CD4-positive, alpha-beta T cell treated with Interleukin-15 for 1 hour (primary cell): ENCODE measurements at places on chromosomes 2 and 18.
A peak's percentile ranks its signal among the peaks of the same experiment; 100 is the strongest.

DNA sequence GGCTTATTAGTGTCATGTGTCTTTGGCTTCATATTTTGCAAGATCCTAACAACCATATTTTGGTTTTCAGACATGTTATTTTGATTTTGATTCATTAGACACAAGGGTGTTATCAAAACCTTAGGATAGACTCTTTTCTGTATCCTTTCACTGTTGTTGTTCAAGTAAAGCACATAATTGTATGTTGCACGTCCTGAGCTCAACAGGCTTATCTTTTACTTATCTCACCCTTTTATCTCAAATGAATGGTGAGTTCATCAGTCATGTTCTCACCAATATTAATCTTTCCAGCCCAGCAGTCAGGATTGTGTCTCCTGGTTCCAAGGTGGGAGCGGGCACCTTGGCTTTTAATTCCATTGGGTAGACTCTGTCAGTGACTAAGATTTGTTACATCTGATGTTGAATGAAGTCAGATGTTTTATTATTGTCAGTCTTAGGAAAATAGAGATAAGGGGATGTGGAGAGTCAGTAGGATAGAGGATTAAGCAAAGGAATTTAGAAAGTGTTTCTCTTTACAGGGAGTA is 11.9 kb downstream of the GPN1 start:
- no peak for DNase-seq

DNA sequence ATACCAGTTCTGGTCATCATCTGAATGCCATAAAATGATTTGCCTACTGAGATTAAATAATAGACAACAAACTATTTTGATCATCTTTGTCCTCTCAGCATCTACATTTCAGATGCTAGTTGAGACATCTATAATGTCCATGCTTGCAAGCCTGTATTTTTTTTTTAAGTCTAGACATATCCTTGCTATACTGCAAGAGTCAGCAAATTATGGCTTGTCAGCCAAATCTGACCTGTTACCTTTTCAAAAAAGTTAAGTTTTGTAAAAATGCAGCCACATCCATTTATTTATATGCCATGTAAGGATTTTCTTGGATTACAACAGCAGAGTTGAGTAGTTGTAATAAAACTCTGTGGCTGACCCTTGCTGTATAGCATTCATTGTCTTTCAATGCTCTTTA is 1355.7 kb upstream of the FAM98A start:
- DNase-seq = no peak

GRCh38 chr2:9380702-9381628 is 42.4 kb downstream of the ITGB1BP1 start:
- no peak for DNase-seq

DNA sequence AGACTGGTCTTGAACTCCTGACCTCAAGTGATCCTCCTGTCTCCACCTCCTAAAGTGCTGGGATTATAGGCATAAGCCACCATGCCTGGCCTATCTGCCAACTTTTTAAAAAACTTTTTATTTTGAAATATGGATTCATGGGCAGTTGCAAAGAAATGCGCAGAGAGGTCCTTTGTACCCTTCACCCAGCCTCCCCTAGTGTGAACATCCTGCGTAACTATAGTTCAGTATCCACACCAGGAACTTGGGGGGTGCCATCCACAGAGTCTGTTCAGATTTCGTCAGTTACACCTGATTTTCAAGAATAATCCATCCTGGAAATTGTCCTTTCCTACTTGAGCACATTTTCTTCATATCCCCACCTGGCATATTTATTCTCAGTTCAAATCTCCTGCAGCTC is 33.0 kb downstream of the EFR3B start:
- no peak for DNase-seq

DNA sequence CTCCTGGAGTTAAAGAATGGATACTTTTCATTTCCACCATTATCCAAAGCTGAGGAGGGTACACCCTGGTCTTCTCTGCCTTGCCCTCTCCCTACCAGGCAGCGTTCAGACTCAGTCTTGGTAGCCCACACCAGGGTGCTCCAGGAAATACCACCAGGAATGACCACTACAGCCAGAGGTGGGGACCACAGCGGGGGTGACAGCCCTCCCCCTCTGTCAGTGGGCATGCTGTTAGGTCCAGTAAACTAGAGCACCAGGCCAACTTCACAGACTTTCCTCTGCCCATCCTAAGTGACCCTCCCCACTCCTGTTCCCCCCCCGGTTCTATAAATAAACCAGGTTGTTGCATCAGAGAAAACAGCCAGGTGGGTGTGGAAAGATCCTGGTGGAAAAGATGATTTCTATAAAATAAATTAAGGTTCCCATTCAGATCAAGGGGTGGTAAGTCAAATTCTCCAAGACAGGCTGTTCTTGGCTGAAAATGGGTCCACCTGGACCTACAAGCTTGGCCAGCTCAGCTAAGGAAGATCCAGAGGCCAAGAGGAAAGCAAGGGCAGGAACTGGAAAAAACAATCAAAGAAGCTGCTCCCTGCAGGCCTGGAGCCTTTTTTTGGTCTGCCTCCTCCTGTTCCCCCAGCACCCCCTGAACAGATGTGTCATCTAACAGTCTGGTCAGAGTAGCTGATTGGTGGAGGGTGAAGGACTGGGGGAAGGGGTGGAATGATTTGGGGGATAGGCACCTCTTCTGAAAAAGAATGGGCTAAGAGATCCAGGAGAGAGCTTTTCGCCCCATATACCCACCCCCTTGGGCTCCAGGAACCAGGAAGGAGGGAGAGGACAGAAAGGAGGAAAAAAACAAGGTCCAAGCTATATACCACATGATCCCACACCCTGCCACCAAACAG is 2.3 kb downstream of the RAB11FIP5 start:
- no peak for DNase-seq

GRCh38 chr2:188327518-188328213 is 36.0 kb downstream of the GULP1 start:
- DNase-seq = no peak

DNA sequence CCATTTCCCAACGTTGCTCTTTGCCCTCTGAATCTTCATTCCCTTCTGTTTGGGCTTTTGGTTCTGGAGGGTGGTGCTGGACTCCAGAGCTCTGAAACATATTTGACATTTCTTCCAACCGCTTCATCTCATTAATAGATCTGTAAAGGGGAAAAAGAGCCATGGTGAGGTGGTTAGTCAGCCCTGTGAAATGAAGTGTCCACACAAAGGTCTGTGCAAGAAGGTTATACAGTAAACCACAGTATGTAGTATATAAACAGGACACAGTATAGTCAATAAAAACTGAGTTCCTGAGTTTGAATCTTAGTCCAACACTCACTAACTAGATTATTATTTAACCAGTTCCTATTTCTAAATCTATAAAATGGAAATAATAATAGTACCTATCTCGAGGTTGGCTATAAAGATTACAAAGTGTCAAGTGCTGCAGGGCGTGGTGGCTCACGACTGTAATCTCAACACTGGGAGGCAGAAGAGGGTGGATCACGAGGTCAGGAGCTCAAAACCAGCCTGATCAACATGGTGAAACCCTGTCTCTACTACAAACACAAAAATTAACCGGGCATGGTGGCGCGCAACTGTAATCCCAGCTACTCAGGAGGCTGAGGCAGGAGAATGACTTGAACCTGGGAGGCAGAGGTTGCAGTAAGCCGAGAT is 13.1 kb downstream of the STARD7 start:
- no peak for DNase-seq

GRCh38 chr2:108304975-108305374 is 16.3 kb downstream of the SULT1C2 start:
- DNase-seq = no peak

GRCh38 chr2:231334981-231335380 is 60.5 kb upstream of the B3GNT7 start:
- no peak for DNase-seq

DNA sequence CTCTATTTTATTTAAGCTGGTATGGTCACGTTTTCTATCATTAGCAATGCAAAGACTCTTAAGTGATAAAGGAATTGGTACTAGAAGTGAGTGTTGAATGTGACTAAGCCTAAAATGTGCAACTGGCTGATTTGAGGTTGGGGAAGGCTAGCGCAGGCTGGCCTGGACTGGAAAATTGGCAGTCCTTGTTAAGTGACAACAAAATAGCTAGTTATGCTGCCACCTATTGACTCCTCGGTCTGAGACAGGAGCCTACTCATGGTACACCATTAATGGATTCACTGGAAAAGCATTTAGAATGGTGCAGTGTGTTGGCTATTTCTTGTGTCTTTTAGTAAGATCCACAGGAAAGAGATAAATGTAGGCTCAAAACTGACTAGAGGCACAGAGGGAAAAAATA is 5.7 kb upstream of the WIPF1 start:
- DNase-seq = peak; percentile 63
